D721Med (cell line): ENCODE measurements at places on chromosomes 6 and 20.
A peak's percentile ranks its signal among the peaks of the same experiment; 100 is the strongest.

DNA sequence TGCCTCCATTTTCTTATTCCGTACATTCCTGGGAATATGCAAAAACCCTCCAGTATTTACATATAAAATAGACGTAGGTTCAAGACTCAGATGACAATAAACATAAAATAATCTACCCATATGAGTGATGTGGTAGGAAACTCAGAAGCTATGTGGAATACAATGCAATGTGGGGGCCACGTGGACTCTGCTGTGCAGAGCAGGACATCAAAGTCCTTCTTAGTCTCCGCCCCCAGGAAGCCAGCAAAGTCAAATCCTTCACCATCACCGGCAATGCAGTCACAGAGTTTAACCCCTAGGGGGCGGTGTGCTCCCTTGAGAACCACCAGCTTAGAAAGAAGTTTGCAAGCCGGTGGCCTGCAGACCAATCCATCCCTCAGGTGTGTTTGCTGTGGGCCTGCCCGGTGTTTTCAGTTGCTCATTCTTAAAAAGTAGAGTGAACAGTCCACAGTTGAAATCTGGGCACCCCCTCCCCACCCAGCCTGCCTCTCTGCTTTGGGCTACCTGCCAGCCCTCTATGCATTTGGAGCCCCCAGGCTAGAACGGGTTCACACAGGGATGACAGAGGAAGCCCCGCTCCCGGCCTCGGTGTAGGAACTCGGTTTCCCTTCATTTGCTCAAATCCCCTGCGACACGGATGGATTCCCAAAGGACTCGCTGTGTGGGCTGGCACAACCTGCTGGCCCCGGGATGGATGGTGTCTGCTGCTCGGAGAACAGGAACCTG is 59.9 kb downstream of the SULF2 start:
- DNase-seq = peak; percentile 76

- no peak for DNase-seq
Measured at GRCh38 chr20:46131396-46131795, 13.3 kb downstream of the CD40 start.

DNA sequence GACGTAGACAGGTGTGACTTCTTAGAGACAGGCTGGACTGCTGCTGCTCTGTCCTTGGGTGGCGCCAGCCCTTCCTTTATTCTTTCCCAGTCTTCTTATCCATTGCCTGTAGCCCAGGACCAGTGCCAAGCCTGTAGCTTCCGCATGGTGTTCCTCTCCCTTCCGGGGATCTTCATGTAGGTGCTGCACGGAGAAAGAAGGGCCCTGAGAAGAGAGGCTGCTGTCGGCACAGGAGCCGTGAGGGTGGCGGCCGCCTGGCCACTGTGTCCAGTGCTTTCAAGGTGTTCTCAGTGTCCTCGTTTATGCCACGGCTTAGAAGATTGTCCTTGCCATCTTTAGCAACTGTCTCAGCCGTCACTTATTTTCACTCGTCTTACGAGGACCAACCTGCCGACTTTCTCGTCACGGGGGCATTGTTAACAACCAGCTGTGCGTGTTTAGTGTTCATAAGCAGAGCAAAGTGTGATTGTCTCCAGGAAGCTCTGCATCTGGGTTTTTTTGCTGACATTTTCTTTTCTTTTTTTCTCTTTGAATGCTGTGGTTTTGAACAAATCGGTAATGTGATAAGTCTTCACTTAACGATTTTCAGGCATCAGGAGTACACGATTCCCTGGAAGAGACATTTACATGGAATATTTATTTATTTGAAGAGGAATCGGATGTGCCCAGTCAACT is 61.2 kb downstream of the PPP1R14C start:
- no peak for DNase-seq

DNA sequence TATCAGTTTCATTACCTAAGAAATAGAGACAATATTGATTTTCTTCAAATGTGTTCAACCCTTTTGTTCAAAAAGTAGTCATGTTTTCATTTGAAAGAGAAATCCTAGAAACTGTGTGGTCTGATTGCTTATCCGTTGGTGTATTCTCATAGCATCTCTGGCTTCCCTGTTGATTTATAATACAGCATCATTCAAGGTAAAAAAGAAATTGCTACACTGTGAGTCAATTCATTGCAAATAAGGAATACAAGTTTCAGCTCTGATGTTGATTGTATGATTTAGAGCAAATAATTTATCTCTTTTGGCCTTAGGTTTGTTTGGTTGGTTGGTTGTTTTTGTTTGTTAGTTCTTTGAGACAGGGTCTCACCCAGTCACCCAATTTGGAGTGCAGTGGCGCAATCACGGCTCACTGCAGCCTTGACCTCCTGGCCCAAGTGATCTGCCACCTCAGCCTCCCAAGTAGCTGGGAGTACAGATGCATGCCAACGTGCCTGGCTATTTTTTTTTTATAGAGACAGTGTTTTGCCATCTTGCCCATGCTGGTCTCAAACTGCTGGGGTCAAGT is 185.5 kb upstream of the TNFAIP3 start:
- DNase-seq = no peak

DNA sequence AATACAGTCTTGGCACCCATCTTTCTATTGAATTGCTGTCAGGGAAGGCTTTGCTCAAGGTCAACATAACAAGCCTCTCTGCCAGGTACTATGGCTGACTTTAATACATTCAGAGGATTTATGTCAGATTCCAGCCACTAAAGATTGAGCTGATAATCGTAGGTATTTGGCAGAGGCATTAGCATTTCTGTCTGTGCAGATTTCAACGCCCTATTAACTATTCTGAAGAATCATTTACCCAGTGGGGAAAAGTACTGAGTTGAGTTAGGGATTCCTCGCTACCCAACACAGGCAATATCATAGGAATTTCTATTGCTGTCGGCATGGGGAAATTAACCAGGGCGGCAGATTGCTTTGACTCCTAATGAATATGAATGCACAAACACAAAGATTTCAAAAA is 233.7 kb upstream of the SPTLC3 start:
- DNase-seq = no peak

GRCh38 chr6:44564906-44565524 is 177.5 kb downstream of the CDC5L start:
- DNase-seq = no peak

- no peak for DNase-seq
Measured at GRCh38 chr6:12151433-12151820, 138.7 kb upstream of the EDN1 start.

DNA sequence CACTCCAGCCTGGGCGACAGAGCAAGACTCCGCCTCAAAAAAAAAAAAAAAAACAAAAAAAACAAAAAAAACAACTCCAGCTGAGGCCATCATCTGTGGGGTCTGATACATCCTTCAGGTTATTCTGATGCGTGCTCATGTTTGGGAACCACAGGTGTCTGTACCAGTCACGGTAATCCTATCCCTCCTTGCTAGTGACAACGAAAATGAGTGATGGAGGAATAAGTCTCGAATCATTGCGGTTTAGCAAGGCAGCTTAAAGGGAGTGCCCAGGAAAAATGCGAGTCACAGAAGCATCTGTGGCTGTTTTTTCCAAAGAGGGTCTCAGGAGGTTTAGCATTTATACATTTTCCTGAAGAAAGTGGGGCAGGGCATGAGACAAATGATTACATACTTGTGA is 48.8 kb downstream of the MCUR1 start:
- DNase-seq = no peak

GRCh38 chr6:118903138-118903537 is 9.2 kb downstream of the ASF1A start:
- DNase-seq = no peak

DNA sequence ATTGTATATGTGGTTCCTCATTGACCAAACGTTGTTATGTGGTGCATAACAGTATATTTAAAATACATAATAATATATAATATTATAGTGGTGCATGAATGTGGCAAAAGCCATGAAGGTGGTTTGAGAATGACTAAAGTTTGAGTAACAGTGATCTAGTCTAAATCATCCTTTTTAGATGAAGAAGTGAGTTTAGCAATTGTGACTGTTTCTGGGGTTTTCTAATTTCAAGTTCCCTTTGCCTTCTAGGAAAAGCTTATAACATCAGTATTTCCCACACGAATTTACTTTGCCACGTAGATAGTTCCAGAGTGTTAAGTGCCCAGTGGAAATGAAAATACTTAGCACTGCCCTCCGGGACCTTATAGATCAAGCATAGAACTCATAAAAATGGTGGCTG is 40.9 kb downstream of the ARFGEF2 start:
- no peak for DNase-seq

DNA sequence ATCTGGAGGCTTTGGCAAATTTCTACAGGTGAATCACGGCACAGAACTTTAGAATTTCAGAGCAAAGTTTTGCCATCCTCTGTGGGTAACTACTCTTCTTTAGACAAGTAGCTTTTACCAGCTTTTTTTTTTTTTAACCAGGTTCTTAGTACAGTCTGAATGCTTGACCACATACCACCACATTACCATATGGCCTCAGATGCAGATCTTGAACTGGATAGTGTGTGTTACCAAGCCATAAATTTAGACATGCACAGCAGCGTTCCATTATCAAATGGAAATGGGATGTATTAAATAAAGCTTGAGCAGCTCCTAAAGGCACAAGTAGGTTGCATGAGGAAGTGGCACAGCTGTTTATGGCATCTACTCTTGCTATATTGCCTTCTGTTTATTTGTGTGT is 38.3 kb upstream of the PRSS16 start:
- no peak for DNase-seq

GRCh38 chr6:20751293-20751935 is 217.2 kb downstream of the CDKAL1 start:
- no peak for DNase-seq

GRCh38 chr20:40314278-40314677 is 374.8 kb downstream of the MAFB start:
- DNase-seq = no peak

DNA sequence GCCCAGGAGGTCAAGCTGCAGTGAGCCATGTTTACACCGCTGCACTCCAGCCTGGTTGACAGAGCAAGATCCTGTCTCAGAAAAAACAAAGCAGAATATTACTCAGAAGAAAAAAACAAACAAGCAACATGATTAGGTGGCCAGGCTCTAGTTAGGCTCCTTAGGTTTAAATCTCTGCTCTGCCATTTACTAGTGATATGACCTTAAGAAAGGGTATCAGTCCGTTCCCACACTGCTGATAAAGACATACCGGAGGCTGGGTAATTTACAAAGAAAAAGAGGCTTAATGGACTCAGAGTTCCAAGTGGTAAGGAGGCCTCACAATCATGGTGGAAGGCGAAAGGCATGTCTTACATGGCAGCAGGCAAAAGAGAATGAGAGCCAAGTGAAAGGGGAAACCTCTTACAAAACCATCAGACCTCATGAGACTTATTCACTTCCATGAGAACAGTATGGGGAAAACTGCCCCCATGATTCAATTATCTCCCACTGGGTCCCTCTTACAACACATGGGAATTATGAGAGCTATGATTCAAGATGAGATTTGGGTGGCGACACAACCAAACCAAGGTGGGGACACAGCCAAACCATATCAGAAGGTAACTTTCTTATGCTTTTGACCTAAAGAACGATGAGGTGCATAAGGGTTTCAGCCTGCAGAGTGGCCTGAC is 2.4 kb upstream of the LTV1 start:
- DNase-seq = no peak

GRCh38 chr20:62621251-62622110 is 20.8 kb upstream of the SLCO4A1 start:
- DNase-seq = no peak
